ENCODE measurements at places on chromosomes 3 and 15. TPM values are rescaled to one million over a fixed set of nuclear protein-coding genes. Genes with fewer than 3 reads are reported as not detected.

GRCh38 chr3:26460985-26461384 lies 161.6 kb upstream of the LRRC3B start:
- DNase-seq, result no peak
- no peaks in the 10 kb centered on the region for H3K27me3 ChIP-seq
- no peaks in the 10 kb centered on the region for H3K4me1 ChIP-seq
- H3K27ac ChIP-seq, result no peak overlapping the region
- no peak overlapping the region for H3K4me3 ChIP-seq
- H3K36me3 ChIP-seq, result no peaks in the 10 kb centered on the region

DNA sequence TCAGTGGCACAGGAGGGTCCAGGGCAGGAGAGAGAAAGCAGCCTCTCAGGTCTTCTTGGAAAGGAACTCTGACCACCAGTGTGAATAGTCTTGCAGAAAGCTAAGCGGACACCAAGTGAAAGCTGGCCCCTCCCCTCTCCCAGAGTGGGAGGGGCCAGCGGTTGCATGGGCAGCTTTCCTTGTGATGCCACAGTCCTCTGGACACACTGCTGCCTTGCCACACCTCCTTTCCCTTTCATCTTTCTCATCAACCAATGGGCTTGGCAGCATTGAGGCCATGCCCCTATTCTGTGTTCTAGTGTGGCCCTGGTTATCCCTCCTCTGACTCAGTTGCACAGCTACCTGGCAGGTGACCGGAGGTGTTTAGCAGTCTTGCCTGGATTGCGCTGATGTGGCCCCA lies 49.7 kb upstream of the GOLGA6B start:
- H3K27ac ChIP-seq, result no peak overlapping the region
- no peak overlapping the region for H3K4me3 ChIP-seq
- H3K36me3 ChIP-seq, result no peaks in the 10 kb centered on the region
- no peaks in the 10 kb centered on the region for H3K27me3 ChIP-seq
- DNase-seq, result no peak

- H3K4me1 ChIP-seq, result peaks cover 9% of the 10 kb centered on the region
- no peak overlapping the region for H3K4me3 ChIP-seq
- H3K36me3 ChIP-seq, result no peaks in the 10 kb centered on the region
- H3K27me3 ChIP-seq, result no peaks in the 10 kb centered on the region
- no peak overlapping the region for H3K27ac ChIP-seq
- no peak for DNase-seq
Measured at GRCh38 chr15:101115393-101115785, 136.5 kb downstream of the CHSY1 start.

DNA sequence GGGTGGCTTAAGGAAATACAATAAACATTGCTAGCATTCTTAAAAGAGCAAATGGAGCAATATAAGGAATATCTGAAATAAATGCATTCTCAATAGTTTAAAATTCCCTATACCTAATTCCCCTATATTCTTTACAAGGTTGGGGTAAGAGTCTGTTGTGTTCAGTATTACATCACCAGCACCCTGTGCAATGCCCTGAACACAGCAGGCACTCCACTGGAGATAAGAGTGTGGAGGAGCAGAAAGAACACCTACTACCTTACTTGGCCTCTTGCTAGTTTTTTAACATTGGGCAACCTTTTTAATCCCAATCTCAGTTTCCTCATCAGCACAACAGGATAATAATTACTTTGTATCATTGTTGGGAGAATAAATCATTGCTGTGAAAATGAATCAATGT lies 140.2 kb upstream of the PLXND1 start:
- DNase-seq, result no peak
- no peaks in the 10 kb centered on the region for H3K27me3 ChIP-seq
- H3K4me3 ChIP-seq, result no peak overlapping the region
- no peak overlapping the region for H3K27ac ChIP-seq
- peaks cover 24% of the 10 kb centered on the region for H3K4me1 ChIP-seq

GRCh38 chr3:116734243-116734642 lies 24.7 kb downstream of the TUSC7 start:
- H3K27ac ChIP-seq, result no peak overlapping the region
- no peak for DNase-seq
- H3K4me1 ChIP-seq, result no peaks in the 10 kb centered on the region
- no peaks in the 10 kb centered on the region for H3K36me3 ChIP-seq
- H3K4me3 ChIP-seq, result no peak overlapping the region

DNA sequence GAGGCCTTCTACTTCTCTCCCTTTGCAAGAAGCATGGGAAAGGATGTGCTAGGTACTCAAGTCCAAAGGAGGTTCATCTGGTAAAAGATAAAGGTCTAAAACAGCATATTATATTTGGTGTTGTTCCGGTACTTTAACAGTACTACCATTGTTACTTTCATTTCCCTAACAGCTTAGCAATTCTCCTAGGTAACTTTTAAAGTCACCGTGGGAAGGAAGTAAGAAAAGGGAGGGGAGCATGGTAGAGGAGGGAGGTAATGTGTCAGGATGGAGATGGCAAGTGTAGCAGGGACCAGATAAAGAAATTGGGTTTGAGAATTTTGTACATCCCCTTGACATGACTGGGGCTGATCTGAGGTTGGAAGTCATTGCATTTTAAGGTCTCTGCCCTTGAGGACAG lies 89.4 kb upstream of the SKOR1 start:
- no peak overlapping the region for H3K4me3 ChIP-seq
- peaks cover 1% of the 10 kb centered on the region for H3K36me3 ChIP-seq
- H3K27ac ChIP-seq, result no peak overlapping the region

GRCh38 chr15:91482799-91483198 lies 370.7 kb upstream of the SLCO3A1 start:
- H3K4me3 ChIP-seq, result no peak overlapping the region
- H3K4me1 ChIP-seq, result peaks cover 27% of the 10 kb centered on the region
- peak overlapping the region; percentile 16 for H3K27ac ChIP-seq
- H3K36me3 ChIP-seq, result no peaks in the 10 kb centered on the region
- peaks cover 4% of the 10 kb centered on the region for H3K27me3 ChIP-seq

- DNase-seq, result no peak
- no peaks in the 10 kb centered on the region for H3K27me3 ChIP-seq
- H3K4me3 ChIP-seq, result no peak overlapping the region
Measured at GRCh38 chr15:64558460-64559179, 98.2 kb downstream of the ZNF609 start.

DNA sequence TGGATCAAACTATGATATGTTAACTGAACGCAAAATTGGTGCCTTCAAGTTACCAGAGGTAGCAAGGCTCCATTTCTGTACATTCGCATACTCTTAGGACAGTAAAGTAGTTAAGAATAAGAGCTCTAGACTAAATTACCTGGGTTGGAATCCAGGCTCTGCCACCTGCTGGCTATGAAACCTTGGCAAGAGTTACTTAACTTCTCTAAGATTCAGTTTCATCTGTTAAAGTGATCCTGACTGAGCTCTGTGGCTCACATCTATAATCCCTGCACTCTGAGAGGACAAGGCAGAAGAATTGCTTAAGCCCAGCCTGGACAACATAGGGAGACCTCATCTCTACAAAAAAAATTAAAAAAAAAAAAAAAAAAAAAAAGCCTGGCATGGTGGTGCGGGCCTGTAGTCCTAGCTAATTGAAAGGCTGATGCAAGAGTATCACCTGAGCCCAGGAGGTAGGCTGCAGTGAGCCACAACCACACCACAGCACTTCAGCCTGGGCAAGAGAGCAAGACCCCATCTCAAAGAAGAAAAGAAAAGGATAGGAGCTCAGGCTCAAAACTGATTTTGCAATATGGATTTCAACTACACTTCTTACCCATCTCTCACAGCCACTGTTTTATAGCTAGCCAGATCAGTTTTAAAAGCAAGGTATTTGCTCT lies 21.3 kb downstream of the GSK3B start:
- no peak overlapping the region for H3K4me3 ChIP-seq
- H3K36me3 ChIP-seq, result peaks cover 29% of the 10 kb centered on the region
- no peak for DNase-seq
- H3K27me3 ChIP-seq, result no peaks in the 10 kb centered on the region
- no peak overlapping the region for H3K27ac ChIP-seq

DNA sequence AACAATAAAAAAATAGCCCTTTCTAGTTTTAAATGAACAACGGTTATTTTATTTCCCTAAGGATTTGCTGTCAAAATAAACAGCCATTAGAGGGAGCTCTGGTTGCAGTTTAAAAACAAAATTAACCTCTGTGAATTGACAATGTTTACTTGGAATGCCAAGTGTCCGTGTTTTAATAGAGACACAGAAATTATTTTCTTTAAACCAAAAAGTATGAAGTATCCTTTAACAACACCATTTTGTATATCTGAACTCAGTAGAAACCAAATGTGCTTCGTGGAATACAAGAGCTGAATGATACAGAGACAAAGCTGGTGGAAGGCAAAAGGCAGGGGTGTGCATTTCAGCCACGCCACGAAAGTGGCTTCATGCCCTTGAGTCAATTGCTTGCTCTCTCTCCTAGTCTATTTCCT lies 74.4 kb downstream of the MOBP start:
- H3K27me3 ChIP-seq, result peaks cover 9% of the 10 kb centered on the region
- peaks cover 10% of the 10 kb centered on the region for H3K4me1 ChIP-seq
- H3K36me3 ChIP-seq, result no peaks in the 10 kb centered on the region
- no peak overlapping the region for H3K27ac ChIP-seq
- H3K4me3 ChIP-seq, result no peak overlapping the region

GRCh38 chr15:32802286-32802936 lies 84.6 kb downstream of the GREM1 start:
- H3K36me3 ChIP-seq, result no peaks in the 10 kb centered on the region
- peak; percentile 29 for DNase-seq
- no peak overlapping the region for H3K4me3 ChIP-seq
- H3K27me3 ChIP-seq, result peaks cover 16% of the 10 kb centered on the region
- no peak overlapping the region for H3K27ac ChIP-seq
- H3K4me1 ChIP-seq, result peaks cover 8% of the 10 kb centered on the region

GRCh38 chr3:101833446-101833974 lies 15.8 kb upstream of the NFKBIZ start:
- H3K36me3 ChIP-seq, result peaks cover 74% of the 10 kb centered on the region
- peak overlapping the region; percentile 12 for H3K4me3 ChIP-seq
- no peak for DNase-seq
- no peaks in the 10 kb centered on the region for H3K27me3 ChIP-seq
- H3K27ac ChIP-seq, result no peak overlapping the region

DNA sequence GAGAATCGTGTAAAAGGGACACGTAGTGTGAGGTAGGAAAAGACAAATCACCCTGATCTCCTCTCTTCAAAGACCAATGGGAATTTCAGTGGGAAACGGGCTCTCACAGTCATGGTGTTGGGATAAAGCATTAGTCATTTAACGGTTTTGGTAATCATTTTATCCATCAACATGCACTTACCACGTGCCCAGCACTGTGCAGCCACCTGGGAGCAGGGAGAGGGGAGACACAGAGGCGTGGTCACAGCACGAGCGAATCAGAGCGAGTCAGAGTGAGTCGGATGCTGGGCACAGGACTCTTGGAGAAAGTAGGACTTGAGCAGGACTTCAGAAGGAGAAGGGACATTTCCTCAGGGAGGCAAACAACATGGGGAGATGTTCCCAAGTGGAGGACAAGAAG lies 130.8 kb downstream of the MINAR1 start:
- H3K36me3 ChIP-seq, result no peaks in the 10 kb centered on the region
- H3K4me1 ChIP-seq, result no peaks in the 10 kb centered on the region
- no peak for DNase-seq
- H3K27me3 ChIP-seq, result peaks cover 28% of the 10 kb centered on the region
- no peak overlapping the region for H3K27ac ChIP-seq

DNA sequence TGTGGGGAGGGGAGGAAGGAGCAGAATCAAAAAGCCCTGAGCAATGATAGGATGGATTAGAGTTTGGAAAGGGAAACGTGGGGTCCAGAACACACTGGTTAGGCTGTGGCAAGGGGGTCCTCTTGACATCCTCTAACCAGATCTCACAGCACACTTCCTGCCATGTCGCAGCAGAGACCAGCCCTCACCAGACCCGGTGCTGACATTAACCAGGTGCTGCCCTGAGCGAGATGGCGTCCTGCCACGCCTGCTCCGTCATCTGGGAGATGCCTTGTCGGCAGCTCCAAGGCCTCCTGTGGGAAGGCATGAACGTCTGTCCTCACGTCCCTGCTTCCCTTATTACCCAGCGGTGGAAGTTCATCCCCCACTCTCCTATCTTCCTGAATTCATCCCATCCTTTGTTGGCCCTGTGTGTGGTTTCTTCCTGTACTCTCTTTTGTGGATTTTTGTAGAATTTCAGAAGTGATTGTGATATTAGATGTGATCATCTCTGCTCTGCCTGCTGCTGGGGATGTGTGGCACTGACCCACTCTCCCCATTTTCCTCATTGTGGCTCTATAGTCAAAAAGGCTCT lies 29.4 kb upstream of the MYZAP start:
- H3K27ac ChIP-seq, result peak overlapping the region; percentile 67
- peaks cover 38% of the 10 kb centered on the region for H3K4me1 ChIP-seq
- H3K4me3 ChIP-seq, result no peak overlapping the region
- no peaks in the 10 kb centered on the region for H3K36me3 ChIP-seq

DNA sequence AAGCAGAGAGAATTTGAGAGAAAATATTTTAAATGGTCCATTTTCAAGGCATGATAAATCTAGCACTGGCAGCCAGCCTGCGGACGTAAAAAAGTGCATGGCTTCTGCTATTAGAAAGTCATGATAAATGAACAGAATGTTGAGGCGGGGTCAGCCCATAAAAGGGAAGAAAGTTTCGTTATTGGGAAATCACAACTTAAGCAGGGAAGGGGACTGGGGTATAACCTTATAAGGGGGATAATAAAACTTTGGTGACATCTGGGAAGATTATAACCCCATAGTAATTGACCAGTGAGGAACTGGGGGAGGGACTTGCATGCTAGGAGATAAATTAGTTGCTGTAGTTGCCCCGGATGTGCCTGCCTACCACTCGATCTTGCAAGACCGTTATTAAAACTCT lies 88.4 kb upstream of the PLSCR4 start:
- H3K4me1 ChIP-seq, result no peaks in the 10 kb centered on the region
- H3K36me3 ChIP-seq, result no peaks in the 10 kb centered on the region
- no peak overlapping the region for H3K4me3 ChIP-seq

- no peak overlapping the region for H3K27ac ChIP-seq
- H3K36me3 ChIP-seq, result no peaks in the 10 kb centered on the region
- no peak for DNase-seq
- H3K4me3 ChIP-seq, result no peak overlapping the region
Measured at GRCh38 chr3:194166682-194167479, 30.9 kb downstream of the HES1 start.

- H3K27me3 ChIP-seq, result peaks cover 1% of the 10 kb centered on the region
- H3K4me1 ChIP-seq, result peaks cover 9% of the 10 kb centered on the region
- no peak for DNase-seq
- no peaks in the 10 kb centered on the region for H3K36me3 ChIP-seq
Measured at GRCh38 chr3:121750087-121750415, 510 bp upstream of the GOLGB1 start.

- H3K4me3 ChIP-seq, result no peak overlapping the region
- no peak for DNase-seq
- no peak overlapping the region for H3K27ac ChIP-seq
- H3K4me1 ChIP-seq, result peaks cover 32% of the 10 kb centered on the region
- no peaks in the 10 kb centered on the region for H3K27me3 ChIP-seq
Measured at GRCh38 chr15:25381579-25381978, 57.2 kb downstream of the UBE3A start.

- peaks cover 4% of the 10 kb centered on the region for H3K27me3 ChIP-seq
- DNase-seq, result no peak
- no peaks in the 10 kb centered on the region for H3K4me1 ChIP-seq
- H3K27ac ChIP-seq, result no peak overlapping the region
- H3K4me3 ChIP-seq, result no peak overlapping the region
- H3K36me3 ChIP-seq, result no peaks in the 10 kb centered on the region
Measured at GRCh38 chr3:140285380-140285779, 350.4 kb downstream of the CLSTN2 start.

Gene KLHL40
- total RNA-seq, result not detected

Gene MAPKAPK3
- total RNA-seq, result 205 TPM

Gene ETV5
- 1.4 TPM for total RNA-seq

Gene VIPR1
- total RNA-seq, result 9.0 TPM

Gene EIF4E3
- total RNA-seq, result 30.4 TPM

Gene ARHGAP11A
- 96.7 TPM for total RNA-seq

Gene ECT2
- total RNA-seq, result 27.1 TPM

Gene WDR93
- not detected for total RNA-seq

Gene AGTR1
- total RNA-seq, result not detected

Measured in activated CD8-positive, alpha-beta T cell treated with anti-CD3 and anti-CD28 coated beads for 36 hours (primary cell).